GM10248 (cell line): ENCODE measurements at places on chromosomes 11 and 22.

- no peak for DNase-seq
Observed at GRCh38 chr11:132782102-132782501, 750.2 kb downstream of the OPCML start.

- DNase-seq = no peak
Observed at GRCh38 chr11:116507016-116507415, 265.8 kb downstream of the BUD13 start.

DNA sequence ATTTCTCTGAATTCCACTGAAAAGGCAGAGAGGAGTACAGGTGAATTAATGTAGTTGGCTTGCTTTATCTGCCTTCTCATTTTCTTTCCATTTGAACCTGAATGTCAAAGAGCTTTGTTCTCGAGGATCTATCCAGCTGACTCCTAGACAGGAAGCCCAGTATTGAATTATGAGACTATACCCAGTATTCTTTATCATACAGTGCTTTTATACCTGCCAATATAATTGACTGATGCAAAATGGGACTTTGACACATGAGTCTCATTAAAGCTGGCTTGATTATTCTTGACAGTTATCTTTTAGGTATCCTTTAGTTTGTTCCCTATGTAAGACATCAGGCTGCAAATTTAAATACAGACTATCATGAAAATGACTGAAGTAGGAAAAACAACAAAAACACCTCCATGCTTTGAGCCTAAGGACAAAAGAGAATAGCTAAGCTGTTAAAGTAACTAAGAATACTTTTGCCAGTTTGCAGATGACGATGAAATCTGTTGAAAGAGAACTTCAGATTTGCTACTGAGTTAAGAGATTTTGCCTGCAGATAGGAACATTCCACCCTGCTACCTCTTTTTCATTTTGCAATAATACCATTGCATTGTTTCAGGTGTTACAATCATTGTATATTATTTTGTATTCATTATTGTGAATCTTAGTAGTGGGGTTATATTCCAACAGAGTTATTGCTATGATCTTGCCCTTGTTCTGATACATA, 117.1 kb downstream of the ENTHD1 start:
- DNase-seq = no peak

DNA sequence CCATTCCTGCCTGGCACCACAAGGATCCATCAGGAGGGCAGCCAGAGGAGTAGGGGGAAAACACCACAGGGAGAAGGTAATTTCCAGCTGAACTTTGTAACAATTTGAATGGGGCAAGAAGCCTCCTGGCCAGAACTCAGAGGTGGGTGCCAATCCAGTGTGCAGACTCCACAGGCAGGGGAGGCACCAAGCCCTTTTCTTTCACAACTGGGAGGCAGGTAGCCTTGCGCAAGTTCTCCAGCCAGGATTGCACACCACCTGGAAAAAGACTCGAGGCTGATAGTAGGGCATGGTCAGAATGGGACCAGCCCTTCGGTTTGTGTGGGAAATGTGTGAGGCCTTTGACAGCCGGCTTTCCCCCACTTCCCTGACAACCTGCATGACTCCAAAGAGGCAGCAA, 161.9 kb upstream of the ARHGAP42 start:
- DNase-seq = no peak

GRCh38 chr11:120290956-120291355, 34.1 kb upstream of the TLCD5 start:
- DNase-seq = no peak

- DNase-seq = no peak
Observed at GRCh38 chr11:32448232-32448631, 12.9 kb upstream of the WT1 start.

- DNase-seq = no peak
Observed at GRCh38 chr22:23210428-23211170, 30.3 kb downstream of the BCR start.

DNA sequence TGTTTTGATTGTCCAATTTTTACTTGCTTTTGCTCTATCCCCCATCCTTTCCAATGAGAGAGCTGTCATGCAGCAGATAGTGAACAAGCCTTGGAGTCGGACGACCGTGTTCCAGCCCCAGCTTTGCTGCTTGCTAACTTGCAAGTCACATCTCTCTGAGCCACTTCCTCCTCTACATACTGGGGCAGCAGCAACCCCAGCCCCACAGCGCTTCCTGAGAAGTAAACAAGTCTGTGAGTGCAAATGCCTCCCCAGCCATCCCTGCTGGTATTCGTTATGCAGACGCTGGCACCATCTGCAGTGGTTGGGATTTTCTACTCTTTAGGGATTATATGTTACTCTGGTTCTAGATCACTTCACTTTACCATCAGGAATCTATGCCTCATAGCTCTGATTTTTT, 35.0 kb downstream of the TPBGL start:
- no peak for DNase-seq

DNA sequence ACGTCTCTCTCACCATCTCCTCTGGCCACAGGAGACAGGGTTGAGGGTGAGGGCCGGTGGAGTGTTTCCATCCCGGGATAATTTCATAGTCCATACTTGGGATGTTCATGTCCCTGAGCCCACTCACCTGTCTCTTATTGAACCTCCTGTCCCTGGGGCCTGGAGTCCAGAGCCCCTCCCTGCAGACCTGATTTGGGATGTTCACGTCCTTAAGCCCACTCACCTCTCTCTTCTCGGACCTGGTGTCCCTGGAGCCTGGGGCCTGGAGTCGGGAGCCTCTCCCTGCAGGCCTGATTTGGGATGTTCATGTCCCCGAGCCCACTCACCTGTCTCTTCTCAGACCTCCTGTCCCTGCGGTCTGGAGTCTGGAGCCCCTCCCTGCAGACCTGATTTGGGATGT, 868.2 kb downstream of the BRD1 start:
- no peak for DNase-seq

GRCh38 chr11:19891022-19891421, 178.4 kb downstream of the NAV2 start:
- no peak for DNase-seq

GRCh38 chr22:44625421-44625760, 76.6 kb upstream of the PRR5 start:
- DNase-seq = no peak

GRCh38 chr11:28860893-28861292, 752.7 kb downstream of the METTL15 start:
- DNase-seq = no peak

DNA sequence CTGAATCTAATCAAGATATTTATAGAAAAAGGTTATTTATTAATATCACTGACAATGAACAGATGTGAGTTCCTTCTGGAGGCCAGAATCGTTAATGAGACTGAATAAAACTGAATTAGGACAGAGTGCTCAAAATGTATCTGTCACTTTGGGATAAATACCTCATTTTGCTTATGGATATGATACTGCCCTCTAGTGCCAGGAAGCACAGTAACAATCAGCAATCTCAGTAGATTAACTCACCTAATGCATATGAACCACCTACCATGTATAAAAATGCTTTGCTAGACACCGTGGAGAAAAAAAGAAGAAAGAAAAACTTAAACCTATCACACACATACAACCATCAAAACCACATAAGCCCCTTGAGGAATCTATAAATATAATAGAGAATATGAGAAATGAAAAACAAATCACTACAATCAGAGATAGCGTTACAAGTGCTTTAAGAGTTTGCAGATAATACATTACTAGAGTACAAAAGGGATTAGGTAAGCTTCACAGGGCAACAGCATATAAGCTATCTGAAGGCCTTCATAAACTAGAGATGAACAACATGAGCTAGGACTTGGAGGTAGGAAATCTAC, 117.4 kb downstream of the SGSM3 start:
- DNase-seq = peak; percentile 43

- DNase-seq = no peak
Observed at GRCh38 chr11:45805305-45806071, 539 bp downstream of the SLC35C1 start.

- DNase-seq = no peak
Observed at GRCh38 chr22:50691521-50691920, 18.9 kb downstream of the SHANK3 start.

- no peak for DNase-seq
Observed at GRCh38 chr11:116330439-116331185, 442.2 kb downstream of the BUD13 start.

DNA sequence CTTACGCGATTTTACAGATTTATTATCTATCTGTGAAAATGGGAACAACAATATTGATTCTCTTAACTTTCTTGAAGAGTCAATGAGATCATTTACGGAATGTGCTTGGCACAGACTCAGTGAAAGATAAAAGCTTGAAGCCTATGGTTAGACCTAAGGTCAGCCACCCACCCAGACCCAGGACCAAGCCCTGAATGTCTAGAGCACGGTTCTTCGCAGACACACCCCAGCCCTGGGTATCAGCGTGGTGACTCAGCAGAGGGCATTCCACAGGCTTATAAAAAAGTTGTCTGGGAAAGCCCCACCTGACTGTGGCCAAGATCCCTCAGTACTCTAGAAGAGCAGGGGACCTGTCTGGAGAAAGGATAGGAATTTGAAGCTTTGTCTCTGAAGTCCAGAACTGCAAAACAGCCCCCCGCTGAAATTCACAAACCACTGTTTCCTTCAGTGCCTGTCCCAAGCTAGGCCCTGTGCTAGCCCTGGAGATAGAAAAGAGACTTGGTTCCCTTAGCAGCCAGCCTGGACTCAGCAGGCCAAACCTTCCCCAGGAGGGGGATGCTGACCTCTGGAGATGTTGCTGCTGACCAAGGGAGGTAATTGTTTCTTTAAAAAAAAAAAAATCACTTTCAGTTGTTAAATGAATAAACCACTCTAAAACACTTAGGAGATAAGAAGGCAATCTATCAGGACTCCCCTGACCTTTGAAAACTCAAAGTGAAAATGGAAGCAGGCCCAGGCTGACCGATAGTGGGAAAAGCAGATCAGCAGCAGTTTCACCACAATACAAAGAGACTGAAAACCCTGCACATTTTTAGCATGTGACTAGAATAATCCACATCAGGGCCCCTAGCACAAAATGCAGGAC, 114.0 kb downstream of the ABTB2 start:
- peak; percentile 77 for DNase-seq

- DNase-seq = no peak
Observed at GRCh38 chr11:4825132-4825531, 4.0 kb downstream of the OR51F2 start.

GRCh38 chr11:112835591-112836255, 125.5 kb upstream of the NCAM1 start:
- DNase-seq = no peak

GRCh38 chr11:35688023-35688422, 25.4 kb downstream of the TRIM44 start:
- no peak for DNase-seq
